ENCODE measurements at places on chromosomes 16 and 17.

DNA sequence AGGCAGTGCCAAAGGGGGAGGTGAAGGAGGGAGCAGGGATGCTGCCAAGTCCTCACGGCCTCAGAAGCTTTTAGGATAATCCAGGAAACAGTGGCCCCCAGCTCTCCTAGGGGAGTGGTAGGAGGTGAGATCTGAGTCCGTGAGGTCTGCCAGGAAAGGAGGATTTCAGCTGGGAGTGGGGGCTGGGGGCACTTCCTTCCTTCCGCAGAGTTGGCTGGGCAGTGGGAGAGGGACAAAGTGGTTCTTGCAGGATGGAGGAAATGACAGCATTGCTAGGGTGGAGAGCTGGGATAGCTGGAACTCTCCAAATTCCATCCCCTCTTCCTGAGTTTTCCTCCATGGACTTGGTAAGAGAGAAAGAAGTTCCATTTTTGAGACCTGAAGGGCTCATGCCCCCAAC is 4.8 kb upstream of the SP6 start:
- no peak for DNase-seq

GRCh38 chr17:5618476-5618875 is 34.2 kb upstream of the NLRP1 start:
- DNase-seq: no peak

- no peak for DNase-seq
Measured at GRCh38 chr16:9042533-9042932, 48.9 kb upstream of the HAPSTR1 start.

GRCh38 chr17:30550512-30551273 is 73.5 kb downstream of the GOSR1 start:
- no peak for DNase-seq

DNA sequence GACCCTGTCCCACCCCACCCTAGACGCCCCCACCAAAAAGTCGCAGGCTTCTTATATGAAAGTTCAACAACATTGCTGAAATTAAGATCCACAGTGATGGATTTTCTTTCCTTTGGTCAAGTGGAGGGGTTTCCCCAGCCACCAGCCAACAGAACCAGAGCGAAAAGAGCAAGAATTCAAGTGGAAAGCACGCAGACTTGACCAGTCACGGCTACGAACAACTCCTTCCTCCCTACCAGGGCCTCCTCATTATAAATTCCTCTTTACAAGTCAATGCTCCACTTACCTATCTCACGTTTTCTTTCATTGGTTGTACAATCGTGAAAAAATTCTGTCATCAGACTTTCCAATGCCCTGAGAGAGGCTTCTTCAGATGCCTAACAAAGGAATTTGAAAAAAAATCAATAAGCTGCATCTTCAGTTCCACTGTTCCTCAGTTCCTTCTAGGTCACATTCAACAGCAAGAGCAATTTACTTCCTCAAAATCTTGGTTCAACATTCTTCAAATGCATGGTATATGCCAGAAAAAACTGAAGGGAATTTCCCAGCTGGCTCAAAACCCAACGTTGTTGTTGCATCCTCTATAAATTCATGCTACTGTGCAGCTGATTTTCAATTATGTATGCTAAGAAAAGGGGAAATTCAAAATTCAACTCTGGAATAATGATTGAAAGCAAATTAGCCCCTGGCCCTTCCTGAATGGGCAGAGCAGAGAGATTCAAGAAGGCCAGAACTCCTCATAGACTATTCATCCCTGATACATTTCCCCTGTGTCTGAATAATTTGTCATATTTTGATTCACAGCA is 30.9 kb downstream of the XPO6 start:
- DNase-seq: no peak

GRCh38 chr16:31409433-31409832 is 16.3 kb downstream of the ITGAD start:
- DNase-seq: no peak

- DNase-seq: peak; percentile 22
Measured at GRCh38 chr17:31388770-31389656, 2.5 kb upstream of the RAB11FIP4 start.

GRCh38 chr16:24378999-24379398 is 122.9 kb downstream of the CACNG3 start:
- DNase-seq: no peak

DNA sequence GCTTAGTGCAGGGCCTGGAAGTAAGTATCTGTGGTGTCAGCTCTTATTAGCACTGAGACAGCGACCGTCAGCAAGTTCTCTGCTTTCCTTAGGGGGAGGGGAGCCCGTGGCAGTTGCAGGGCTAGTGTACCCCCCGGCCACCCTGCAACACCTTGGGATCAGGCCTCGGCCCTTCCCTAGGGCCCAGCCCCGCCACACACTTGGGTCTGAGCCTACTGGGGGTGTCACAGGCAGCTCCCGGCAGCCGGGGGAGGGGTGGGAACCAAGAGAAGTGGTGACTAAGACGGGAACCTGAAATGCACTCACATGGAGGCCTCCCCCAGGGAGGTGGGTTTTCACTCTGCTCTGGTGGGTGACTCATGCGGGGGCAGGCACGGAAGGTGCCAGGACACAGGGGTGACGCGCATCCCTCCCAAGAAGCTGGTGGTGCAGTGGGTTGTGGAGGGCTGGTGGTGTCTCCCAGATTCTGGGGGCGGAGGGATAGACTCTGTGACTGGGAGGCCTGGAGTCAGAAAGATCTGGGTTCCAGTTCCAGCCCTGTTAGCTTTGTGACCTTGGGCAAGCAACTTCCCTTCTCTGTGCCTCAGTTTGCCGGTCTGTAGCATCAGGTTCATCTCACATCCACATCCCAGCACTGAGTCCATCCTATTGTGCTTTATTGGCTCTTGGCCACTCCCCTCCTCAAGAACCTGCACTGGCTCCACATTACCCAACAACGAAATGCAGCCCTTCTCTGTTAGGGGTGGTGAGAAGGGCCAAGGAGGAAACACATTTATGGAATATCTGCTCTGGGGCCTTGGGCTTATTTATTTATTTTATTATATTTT is 44.5 kb downstream of the LAT start:
- DNase-seq: no peak

DNA sequence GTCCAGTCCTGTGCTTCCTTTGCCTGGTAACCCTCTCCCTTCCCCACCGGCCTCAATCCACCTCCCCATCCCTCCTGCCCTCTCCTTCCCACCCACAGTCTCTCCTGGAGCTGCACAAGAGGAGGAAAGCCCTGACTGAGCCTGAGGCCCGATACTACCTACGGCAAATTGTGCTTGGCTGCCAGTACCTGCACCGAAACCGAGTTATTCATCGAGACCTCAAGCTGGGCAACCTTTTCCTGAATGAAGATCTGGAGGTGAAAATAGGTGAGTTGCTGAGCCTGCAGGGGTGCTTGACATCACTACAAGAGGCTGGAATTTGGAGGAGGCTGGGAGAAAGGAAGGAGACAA is 1.3 kb downstream of the PLK1 start:
- no peak for DNase-seq

GRCh38 chr17:29458066-29458465 is 67.9 kb downstream of the TAOK1 start:
- DNase-seq: no peak

- DNase-seq: no peak
Measured at GRCh38 chr17:74994440-74994839, 7.0 kb downstream of the CDR2L start.

GRCh38 chr16:558298-559020 is 1.7 kb upstream of the PRR35 start:
- DNase-seq: no peak

All from Jurkat, Clone E6-1 (cell line).